ENCODE measurements at places on chromosomes 2 and 18.

DNA sequence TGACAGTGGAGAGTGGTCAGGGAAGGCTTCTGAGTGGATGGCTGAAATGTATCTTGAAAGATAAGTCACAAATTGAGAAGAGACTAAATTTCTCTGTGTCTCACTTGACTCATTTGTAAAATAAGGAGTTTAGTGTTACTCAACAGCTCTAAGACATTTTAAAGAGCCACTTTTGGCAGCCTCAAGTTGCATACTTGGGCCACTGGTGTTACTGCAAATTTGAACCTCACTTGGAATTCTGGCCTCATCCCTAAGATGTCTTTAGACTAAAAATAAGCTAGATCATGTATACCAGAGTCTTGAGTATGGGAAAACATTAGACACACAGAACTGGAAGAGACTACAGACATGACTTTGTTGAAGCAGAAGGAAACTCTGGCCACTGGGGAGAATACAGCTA lies 4.5 kb upstream of the MTLN start:
- DNase-seq = no peak

GRCh38 chr2:64643838-64644457 lies 9.8 kb downstream of the SERTAD2 start:
- DNase-seq = no peak

- no peak for DNase-seq
Observed at GRCh38 chr2:190270298-190270697, 49.3 kb downstream of the HIBCH start.

DNA sequence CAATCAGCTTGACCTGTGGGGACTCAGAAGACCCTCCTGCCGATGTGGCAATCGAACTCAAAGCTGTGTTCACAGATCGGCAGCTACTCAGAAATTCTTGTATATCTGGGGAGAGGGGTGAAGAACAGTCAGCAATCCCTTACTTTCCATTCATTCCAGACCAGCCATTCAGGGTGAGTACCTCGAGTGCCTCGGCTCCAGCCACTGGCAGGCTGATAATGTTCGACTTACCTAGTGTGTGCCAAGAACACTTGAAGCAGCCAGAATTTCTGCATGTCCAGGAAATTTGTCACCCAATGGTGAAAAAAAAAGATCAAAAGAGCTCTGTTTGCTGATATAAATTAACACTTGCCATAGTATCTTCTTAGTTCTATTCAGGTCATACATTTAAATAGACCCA lies 2.3 kb downstream of the LGALSL start:
- no peak for DNase-seq

DNA sequence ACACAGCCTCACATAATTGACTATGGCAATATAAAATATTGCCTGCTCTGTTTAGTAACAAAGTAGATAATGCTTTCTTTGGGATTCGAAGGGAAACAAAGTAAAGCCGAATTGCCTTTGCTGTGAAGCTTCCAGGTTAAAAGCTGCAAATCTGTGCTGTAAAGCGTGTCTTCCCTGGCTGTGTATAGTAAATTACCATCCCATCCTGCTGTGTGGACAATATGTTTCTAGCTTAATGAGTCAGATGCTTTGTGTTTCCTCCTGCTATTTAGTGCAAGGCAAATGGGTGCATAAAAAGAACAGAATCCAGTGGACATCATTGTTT lies 265.1 kb downstream of the SOCS6 start:
- DNase-seq = no peak

GRCh38 chr2:83071914-83072313 lies 1387.2 kb downstream of the SUCLG1 start:
- no peak for DNase-seq

GRCh38 chr2:219218217-219218731 lies 484 bp downstream of the ABCB6 start:
- peak; percentile 28 for DNase-seq
